ENCODE measurements at places on chromosomes 11 and 22.

GRCh38 chr11:88250566-88251242 is 75.5 kb upstream of the RAB38 start:
- no peak for DNase-seq

DNA sequence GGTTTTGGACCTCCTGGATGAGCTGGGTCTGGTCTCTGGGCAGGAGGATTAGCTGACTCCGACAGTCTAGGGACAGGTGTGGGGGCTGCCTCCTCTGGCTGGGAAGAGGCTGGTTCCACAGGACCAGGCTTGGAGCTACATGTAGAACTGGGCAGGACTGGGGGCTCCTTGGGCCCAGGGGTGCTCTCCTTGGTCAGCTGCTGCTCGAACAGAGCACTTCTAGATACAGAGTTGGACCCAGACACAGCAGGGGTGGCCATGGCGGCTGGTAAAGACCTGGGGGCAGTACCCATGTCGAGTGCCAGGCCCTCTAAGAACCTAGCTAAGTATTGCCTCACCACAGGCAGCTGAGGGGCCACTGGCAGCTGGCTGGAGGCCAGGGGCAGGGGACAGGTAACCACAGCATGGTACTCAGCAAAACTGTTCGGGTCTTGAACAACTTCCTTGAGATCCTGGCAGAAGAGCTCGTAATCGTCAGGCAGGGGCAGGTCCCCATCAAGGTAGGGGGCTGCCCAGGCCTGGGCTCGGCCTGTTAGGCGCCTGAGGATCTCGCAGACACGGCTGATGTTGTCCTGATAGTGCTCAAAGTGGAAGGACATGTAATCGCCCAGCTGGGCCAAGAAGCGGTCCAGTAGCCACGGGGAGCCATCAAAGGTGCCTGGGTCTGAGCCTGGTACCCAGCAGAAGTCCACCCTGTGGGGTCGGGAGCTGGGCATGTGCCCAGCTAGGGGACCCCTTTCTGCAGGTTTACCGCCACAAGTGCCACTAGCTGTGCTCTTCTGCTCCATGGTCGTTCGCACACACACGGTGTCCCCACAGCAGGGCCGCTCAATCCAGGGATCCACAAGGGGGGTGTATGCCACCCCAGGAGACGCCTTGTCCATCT is 3.1 kb downstream of the GNB1L start:
- DNase-seq, result no peak

DNA sequence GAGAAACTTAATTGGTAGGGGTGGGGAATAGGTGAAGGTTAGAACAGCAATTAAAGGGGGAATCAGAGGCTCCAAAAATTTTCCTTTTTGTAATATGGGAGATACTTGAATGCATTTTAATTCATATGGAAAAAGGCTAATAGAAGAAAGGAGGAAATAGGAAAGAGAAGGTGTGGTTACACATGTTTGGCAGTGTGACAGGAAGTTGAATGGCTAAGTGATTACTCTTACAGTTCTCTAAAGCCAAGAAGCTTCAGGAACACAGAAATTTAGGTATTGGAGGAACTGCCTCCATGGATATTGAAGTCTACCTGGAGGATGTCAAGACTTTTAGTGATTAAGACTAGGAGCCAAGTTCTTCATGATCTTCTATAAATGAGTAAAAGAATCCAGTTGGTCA is 6.3 kb downstream of the NXPE2 start:
- DNase-seq, result no peak

GRCh38 chr11:67611165-67611564 is 4.4 kb downstream of the NDUFV1 start:
- no peak for DNase-seq

- DNase-seq, result no peak
Measured at GRCh38 chr11:3942956-3943497, 87.6 kb downstream of the STIM1 start.

DNA sequence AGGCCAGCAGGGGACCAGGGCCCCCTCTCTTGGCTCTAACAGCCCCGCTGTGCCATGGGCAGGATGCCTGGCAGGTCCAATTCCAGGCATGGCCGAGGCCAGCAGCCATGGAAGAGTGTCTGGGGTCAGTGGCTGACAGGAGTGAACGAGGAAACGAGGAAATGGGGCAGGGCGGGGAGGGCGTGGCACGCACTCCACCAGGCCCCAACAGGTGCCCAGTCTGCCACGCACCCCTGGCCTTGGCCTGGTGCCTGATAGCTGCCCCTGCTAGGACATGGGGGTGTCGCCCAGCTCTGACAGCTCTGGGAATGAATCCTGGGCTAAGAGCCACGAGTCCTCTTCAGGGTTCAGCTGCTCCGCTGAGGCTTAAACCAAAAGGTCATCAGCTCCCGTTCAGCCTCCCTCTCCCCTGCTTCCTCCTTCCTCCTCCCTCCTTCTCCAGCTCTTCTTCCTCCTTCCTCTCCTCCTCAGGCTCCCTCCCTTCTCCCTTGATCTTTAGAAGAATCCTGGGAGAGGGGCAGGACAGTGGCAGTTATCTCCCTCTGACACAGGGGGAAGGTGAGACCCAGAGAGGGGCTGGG is 11.5 kb upstream of the TBC1D22A start:
- no peak for DNase-seq

DNA sequence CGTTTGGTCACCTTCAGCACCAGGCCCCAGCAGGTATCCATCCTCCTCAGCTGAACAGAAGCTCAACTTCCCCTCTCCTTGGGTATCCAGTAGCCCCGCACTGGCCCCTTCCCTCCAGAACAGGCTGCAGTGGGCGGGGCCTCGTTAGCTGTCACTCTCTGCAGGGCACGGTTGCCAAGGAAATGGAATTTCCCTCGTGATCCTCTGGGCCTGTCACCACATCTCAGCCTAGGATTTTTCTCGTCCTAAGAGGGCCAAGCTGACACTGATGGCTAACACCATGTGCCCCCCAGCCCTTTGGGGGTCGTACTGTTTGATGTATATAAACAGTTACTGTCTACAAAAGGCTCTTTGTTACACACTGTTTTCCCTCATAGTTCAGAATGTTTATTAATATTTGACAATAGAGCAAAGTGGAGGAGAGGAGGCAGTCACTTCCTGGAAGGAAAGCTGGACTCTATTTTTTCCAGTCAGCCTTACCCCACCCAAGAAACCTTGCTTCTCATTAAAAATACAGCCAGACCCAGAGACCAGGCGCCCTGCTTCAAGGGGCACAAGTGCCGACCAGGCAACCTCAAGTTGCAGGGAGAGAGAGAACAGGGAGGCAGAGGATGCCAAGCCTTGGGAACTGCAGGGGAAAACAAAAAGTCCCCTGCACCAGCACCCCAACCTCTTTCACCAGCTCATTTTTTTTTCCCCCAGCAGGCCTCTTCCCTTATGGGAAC is 44.5 kb downstream of the FEZ1 start:
- no peak for DNase-seq

DNA sequence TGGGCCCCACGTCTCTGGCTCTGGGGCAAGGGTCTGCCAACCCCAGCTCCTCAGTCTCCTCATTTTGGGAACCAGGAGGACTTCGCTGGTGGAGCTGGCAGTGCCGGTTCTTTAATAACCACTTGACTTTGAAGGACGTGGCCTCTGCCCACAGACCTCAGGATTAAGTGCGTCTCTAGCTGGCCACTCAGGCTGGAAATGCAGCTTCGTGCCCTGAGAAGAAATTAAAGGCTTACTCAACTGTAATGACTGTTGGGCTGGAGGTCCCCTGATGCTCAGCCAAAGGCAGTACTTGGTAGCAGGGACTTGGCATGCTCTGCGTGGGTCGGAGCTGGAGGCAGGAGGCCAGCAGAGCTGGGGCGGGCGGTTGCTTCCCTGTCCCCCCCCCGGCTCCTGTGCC is 16.7 kb upstream of the PARVG start:
- DNase-seq, result no peak

GRCh38 chr22:23245799-23246136 is 65.5 kb downstream of the BCR start:
- no peak for DNase-seq

GRCh38 chr11:75135021-75135650 is 15.8 kb upstream of the SLCO2B1 start:
- no peak for DNase-seq

GRCh38 chr11:45234306-45235006 is 51.7 kb downstream of the SYT13 start:
- no peak for DNase-seq

DNA sequence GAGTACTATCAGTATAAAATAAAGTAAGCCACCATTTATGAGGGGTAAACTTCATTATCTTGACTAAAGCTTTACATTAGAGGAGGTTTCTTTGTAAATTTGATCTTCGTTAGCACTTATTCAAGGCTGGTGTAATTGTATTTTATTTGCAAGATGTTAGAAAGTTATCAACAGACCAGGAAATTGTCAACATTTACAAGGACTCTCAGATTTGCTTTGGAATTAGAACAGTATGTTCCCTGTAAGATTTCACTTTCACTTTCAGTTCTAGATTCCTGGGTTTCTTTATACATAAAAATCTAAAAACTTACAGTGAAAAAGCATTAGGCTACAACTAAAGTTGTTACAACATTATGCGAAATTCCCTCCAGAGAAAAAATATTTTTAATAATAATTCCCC is 4.6 kb upstream of the BIRC3 start:
- DNase-seq, result peak; percentile 47

DNA sequence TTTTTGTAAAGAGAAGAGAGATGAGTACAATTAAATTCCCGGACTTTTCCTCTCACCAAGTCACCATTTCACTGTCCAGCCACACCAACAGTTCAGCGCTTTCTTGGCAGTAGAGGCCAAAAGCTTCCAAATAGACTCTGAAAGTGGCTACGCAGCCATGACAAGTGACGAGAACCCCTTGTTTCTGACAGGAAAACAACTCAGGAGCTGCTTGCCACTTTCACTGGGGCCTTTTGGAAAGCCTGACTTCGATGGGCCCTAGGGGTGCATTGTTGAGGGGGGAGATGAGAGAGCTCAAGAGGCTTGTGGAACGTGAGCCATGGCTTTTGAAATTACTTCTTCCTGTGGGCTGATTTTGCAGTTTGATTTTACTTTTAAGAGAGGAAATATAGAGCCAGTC is 422.1 kb upstream of the FAT3 start:
- DNase-seq, result no peak

- no peak for DNase-seq
Measured at GRCh38 chr22:40401981-40402406, 31.6 kb downstream of the SGSM3 start.

DNA sequence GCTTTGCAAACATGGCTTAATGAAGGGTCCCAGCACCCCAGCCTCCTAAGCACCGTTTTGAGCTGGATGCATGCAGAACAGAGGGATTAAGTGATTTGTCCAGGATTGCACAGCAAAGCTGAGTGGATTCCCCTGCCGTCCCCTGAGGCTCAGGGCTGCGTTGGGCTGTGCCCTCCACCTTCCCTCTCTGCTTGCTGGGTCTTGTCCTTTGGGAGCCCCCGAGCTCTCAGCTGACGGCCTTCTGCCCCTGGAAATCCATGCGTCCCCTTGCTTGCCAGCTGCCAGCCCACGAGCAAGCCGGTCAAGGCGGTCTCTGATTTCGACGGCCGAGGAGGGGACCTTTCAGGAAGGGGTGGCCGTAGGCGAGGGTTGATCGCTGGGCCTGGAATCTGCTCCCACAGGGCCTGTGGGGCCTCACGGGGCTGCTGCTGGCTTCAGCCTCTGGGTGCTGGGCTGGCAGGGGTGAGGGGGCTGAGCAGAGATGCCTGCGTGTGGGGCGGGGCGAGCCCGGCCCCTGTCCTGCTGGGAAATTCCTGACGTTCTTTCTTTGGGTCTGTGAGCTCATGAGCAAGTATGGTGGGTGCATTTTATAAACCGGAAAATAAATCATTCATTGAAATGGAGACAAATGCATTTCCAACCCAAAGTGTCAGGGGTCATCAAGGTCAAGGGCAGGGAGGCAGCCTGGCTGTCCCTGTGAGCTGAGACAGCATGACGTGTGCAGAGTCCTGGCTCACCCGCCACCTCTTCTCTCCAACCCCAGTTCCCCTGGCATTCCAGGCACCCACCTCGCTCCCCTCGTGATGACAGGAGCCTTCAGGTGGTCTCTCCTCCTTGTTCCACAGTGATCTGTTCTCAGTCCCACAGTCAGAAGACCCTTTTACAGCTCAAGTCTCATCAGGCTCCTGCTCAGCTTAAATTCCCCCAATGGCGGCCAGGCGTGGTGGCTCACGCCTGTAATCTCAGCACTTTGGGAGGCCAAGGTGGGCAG is 28.1 kb downstream of the FGF4 start:
- DNase-seq, result no peak

- DNase-seq, result no peak
Measured at GRCh38 chr11:43803766-43804165, 76.9 kb upstream of the ALKBH3 start.

Data from skin of body (tissue), 3 donors.